ENCODE measurements at places on chromosomes 12 and 14.

- DNase-seq, result no peak
Measured at GRCh38 chr12:104667139-104667538, 210.4 kb downstream of the CHST11 start.

DNA sequence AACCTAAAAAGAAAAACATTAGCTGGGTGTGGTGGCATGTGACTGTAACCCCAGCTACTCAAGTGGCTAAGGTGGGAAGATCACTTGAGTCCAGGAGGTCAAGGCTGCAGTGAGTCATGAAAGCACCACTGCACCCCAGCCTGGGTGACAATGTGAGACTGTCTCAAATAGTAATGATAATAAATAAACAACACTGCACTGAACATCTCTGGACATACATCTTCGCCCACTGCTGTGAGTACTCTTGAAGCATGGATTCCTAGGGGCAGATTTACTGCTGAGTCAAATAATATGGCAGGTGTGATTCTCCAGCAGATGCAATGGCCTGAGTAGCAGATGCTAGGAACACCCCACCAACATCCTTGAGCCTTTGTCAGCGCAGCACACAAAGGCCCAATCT is 23.6 kb downstream of the ABCB9 start:
- DNase-seq, result no peak

DNA sequence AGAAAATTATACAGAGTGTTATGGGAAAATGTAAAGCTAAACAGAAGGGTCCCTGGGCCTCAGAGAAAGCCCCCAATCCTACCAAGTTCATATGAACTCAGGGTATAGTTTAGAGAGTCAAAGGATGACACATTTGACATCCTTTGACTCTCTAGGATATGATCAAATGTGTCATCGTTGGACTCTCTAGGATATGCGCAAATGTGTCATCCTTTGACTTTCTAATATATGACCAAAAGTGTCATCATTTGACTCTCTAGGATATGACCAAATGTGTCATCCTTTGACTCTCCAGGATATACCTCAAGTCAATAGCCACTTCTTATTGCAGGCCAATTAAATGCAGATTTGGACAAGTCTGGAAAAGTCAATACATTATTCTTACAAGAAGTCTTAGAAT is 204.8 kb upstream of the IGF1 start:
- no peak for DNase-seq

GRCh38 chr14:65502676-65503124 is 90.2 kb downstream of the FUT8 start:
- DNase-seq, result no peak

- no peak for DNase-seq
Measured at GRCh38 chr14:27391331-27391730, 793.5 kb upstream of the NOVA1 start.

- DNase-seq, result no peak
Measured at GRCh38 chr12:97375310-97375709, 87.3 kb upstream of the RMST start.

DNA sequence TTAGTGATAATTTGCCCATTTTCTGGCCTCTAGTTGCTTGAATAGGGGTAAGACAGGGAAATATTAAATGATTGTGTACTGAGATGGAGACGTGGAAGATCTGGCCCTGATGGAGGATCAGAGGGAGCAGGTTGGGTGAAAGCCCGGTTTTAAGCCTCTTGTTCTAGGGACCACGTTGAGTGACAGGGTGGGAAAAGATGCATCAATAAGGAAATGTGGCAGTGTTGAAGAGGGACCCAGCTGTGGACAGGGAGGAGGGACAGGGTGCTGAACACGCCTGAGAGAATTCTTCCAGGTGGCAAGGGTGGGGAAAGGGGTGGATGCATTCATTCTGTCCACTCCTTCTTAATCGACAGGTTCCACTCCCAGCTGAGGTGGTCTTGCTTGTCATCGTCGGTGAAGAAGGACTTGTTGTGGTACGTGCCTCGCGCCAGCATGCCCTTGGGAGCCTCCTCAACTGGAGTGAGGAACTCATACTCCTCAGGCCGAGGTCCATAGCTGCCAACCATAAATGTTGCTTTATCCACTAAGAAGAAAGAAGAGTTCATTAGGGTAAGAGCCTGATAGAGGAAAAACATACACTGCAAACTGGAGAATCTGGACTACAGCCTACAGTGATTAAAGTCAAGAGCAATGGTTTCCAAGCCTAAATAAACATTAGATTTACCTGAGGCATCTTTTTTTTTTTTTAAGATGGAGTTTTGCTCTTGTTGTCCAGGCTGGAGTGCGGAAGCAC is 4.0 kb upstream of the ERP27 start:
- no peak for DNase-seq

DNA sequence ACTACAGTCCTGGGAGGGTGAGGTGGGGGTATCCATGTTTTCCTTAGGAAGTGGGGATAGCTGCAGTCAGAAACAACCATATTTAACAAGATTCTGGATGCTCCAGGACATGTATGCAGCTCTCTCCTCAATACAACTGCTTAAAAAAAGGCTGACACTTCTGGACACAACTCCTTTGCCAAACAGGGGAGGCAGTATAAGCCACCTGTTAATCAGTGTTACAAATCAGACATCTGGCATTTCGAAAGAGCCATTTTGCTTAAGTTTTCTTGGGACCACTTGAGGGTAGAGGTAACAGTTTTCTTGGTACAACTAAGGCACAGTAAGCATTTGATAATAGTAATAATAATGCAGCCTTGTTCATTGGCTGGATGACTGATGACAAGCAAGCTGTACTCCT is 47.1 kb downstream of the RPGRIP1 start:
- DNase-seq, result no peak

DNA sequence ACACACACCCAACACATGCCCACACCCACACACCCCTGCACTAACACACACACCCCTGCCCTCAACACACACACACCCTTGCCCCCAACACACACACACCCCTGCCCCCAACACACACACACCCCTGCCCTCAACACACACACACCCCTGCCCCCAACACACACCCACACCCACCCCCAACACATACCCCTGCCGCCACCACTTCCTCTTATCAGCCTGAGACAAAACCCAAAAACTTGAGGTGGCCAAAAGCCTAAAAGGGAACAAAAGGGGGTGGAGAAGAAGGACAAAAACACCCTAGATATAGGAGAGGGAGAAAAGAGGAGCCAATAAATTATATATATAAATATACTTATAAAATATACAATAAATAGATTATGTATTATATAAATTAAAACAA is 9.1 kb upstream of the DEGS2 start:
- no peak for DNase-seq

DNA sequence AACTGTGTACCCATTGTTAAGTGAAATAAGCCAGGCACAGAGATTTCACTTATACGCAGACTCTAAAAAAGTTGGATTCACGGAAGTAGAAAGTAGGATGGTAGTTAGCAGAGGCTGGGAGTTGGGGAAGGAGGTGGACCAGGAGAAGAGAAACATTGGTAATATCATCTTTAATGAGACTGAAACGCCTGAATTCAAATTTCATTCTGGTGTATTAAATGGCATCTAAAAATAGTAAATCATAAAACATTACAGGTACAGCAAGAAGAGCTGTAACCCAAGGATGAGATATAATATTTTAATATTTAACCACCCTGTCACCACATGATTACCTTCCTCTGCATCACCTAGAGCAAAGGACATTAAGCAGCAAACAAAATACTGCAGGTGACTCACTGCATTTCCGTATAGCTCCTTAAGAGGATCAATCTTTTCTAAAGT is 99.4 kb downstream of the EPS8 start:
- DNase-seq, result no peak

DNA sequence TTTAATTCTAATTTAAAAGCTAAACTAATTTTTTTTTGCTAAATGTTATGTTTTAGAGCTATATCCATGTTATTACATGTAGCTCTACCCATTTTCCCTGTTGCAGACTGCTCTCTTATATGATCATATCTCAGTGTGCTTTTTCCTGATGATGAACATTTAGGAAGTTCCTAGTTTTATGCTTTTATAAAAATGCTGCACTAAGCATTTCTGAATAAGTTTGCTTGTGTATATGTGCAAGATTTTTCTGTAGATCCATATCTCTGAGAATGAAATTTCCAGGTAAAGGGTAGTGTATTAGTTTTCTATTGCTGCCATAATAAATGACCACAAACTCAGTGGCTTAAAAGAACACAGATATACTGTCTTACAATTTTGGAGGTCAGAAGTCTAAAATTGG is 374.4 kb upstream of the E2F7 start:
- DNase-seq, result no peak

GRCh38 chr14:68153275-68153674 is 333.7 kb downstream of the RAD51B start:
- DNase-seq, result no peak

Data from effector CD4-positive, alpha-beta T cell (primary cell).